ENCODE measurements at places on chromosomes 1 and 21. TPM values are rescaled to one million over a fixed set of nuclear protein-coding genes. Genes with fewer than 3 reads are reported as not detected.
A peak's percentile ranks its signal among the peaks of the same experiment; 100 is the strongest.

- no peak for DNase-seq
Observed at GRCh38 chr1:232218955-232219865, 410.7 kb downstream of the SIPA1L2 start.

DNA sequence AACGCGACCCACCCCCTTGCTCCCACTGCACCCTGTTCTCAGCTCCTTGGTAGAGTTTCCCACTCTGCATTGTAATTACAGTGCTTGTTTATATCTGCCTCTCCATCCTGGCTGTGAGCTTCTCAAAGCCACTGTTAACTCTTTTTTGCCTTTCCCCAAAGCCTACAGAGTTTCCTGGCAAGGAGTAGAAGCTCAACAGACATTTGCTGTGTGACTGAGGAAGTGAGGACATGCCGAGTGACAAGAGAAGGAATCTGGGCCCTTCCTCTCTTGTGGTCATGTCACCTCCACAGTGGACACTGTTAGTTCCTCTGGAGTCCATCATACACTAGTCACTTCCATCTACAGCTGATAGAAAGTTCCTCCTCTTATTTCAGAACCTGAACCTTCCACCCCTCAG is 6.1 kb upstream of the IGSF8 start:
- no peak for DNase-seq

- DNase-seq = peak; percentile 55
Observed at GRCh38 chr1:228515200-228515834, 28.1 kb downstream of the RNF187 start.

GRCh38 chr1:66648901-66649595 is 103.2 kb upstream of the DYNLT5 start:
- no peak for DNase-seq

GRCh38 chr1:206723805-206724472 is 39.2 kb downstream of the MAPKAPK2 start:
- peak; percentile 78 for DNase-seq

GRCh38 chr1:213511173-213511572 is 460.1 kb downstream of the RPS6KC1 start:
- no peak for DNase-seq

DNA sequence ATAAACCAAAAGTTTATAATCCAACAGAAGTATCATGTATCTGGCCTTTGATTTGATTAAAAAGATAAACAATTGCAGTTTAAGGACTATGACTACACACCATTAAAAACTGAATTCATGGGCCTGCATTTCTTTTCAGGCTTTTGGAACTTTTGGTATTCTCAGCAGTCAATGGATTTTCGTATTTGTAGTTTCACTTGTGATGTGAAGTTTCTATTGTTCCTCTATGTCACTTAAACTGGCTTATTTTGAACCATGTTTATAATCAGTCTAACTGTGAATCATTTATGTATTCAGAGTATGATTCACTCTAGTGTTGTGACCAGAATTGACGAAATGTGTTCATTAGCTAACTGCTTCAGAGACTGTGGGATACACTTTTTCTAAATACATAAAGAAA is 132.9 kb downstream of the COQ8A start:
- peak; percentile 7 for DNase-seq

Gene NBPF15
- 21.0 TPM for polyA plus RNA-seq

Gene DNAH14
- polyA plus RNA-seq = 15.9 TPM
